ENCODE measurements at places on chromosomes 13 and 19.

DNA sequence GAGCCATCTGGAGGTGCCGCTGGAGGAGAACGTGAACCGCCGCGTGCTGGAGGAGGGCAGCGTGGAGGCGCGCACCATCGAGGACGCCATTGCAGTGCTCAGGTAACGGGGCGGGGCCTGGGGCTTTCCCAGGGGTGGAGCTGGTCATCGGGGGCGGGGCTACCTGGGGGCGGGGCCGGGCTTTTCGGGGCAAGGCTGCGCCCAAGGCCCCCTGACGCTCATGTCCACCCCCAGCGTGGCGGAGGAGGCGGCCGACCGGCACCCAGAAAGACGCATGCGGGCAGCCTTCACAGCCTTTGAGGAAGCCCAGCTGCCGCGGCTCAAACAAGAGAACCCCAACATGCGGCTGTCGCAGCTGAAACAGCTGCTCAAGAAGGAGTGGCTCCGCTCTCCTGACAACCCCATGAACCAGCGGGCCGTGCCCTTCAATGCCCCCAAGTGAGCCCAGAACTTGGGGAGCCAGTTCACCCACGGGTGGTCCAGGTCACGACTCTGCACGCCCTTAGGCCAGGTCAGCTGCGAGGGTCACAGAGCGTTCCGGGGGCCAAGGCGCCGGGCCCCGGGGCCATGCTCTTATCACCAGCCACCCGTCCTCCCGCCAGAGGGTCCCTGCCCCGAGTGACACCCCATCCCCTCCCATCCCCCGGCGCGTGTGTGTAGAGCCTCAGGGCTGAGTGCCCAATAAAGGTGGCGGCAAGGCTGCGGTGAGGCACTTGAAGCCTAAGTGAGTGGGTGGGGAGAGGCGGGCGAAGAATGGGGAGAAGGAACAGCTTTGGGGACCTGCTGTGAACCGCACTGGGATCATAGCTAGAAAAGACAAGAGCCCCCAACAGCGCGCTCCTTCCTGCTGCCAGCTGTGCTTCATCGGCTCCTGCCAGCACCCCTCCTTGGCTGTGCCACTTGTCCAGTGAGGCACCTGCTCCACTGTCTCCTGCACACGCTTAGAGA is 10.7 kb downstream of the CCDC124 start:
- DNase-seq = no peak

GRCh38 chr13:62524061-62524460 is 1108.4 kb upstream of the PCDH20 start:
- DNase-seq = no peak

- peak; percentile 54 for DNase-seq
Measured at GRCh38 chr13:98265692-98266551, 88.9 kb upstream of the RNF113B start.

GRCh38 chr19:42553292-42554045 is 25.2 kb upstream of the CEACAM1 start:
- DNase-seq = peak; percentile 83

- no peak for DNase-seq
Measured at GRCh38 chr13:91962946-91963345, 564.5 kb downstream of the GPC5 start.

Measured in RPMI7951 (cell line).